ENCODE measurements at places on chromosomes 1 and 21.

GRCh38 chr1:160429125-160429561, 28.8 kb downstream of the VANGL2 start:
- DNase-seq = no peak

- DNase-seq = no peak
Measured at GRCh38 chr1:51950701-51951100, 39.8 kb downstream of the RAB3B start.

DNA sequence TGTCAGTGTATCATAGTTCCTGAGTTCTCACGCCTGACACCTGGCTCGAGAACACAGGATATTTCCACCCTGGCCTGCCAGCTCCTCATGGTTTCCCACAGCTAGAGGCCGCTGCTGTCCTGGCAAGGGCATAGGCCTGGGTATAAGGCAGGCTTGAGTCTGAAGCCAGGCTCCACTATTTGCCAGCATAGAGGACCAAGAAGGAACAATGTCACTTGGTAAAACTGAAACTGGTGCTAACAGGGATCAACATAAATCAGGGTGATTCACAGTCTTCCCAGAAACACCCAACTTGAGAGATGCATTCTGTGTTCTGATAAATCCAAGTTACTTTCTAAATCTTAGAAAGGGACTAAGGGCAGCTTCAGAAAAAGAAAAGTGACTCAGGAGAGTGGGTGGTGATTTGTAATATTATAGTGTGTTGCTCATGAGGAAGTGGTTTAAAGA, 6.9 kb upstream of the S100A2 start:
- peak; percentile 18 for DNase-seq

GRCh38 chr1:73948055-73948454, 249.9 kb downstream of the LRRIQ3 start:
- no peak for DNase-seq

DNA sequence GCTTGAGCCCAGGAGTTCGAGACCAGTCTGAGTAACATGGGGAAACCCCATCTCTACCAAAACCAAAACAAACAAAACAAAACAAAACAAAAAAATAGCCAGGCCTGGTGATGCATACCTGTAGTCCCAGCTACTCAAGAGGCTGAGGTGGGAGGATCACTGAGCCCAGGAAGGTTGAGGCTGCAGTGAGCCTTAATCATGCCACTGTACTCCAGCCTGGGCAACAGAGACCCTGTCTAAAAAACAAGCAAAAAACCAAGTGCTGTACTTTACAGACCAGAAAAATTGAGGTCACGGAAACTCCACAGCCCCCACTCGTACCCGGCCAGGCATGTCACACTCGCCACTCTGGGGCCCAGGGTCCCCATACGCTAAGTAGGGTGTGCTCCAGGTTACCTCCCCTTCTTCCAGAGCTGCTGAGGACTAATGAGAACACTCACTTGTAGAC, 22.9 kb downstream of the ATP2B4 start:
- no peak for DNase-seq

DNA sequence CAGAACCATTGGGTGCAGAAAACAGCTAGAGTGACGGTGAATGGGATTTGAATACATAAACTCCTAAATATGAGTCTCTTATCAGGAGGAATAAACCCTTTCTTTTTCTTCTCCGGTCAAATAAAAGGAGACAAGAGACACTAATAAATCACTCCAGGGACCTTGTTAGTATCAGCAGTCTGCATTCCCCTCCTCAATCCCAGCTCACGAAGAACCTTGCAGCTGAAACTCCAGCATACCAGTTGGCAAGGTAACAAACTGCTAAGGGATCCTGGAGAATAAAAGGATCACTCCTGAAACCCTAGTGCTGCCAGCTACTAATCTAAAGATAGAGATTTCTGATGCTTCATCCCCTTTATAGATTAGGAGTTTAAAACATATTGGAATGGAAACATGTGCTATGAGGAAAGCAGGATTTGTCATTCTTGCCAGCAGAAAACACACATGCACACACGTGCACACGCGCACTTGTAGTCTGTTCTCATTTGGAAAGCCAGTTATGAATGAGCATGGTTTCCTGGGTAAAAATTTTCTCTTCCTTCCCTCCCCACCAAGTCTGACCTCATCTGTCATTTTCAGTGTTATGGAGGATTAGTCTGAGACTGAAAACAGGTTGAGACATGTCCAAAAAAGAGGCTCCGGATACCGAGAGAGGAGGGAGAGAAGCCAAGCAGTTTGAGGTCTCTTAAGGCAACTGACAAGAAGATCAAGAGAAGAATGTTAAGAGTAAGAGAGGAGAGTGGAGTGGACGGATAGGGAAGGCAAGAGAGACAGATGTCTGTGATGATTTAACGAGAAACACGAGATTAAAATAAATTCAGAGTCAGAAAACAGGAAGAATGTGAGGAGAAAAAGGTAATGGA, 10.9 kb downstream of the IER5 start:
- DNase-seq = no peak

DNA sequence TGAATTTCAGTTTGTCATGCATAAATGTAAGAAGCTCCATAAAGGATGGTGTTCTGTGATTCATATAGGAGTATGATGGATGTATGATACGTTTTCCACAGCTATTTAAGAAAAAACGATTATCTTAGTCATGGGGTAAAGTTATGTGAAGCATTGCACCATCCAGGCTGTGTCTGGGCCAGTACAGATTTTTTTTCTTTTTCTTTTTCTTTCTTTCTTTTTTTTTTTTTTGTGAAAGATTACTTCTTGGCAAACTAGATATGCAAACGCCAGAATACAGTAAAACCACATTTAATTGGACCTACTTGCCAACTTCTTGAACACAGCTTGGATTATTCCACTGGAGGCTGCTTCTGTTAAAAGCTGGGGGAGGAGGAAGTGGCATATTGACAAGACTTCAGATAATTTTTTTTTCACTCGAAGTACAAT, 14.9 kb downstream of the ZBTB18 start:
- DNase-seq = no peak

GRCh38 chr1:5836776-5837440, 155.3 kb downstream of the NPHP4 start:
- no peak for DNase-seq

DNA sequence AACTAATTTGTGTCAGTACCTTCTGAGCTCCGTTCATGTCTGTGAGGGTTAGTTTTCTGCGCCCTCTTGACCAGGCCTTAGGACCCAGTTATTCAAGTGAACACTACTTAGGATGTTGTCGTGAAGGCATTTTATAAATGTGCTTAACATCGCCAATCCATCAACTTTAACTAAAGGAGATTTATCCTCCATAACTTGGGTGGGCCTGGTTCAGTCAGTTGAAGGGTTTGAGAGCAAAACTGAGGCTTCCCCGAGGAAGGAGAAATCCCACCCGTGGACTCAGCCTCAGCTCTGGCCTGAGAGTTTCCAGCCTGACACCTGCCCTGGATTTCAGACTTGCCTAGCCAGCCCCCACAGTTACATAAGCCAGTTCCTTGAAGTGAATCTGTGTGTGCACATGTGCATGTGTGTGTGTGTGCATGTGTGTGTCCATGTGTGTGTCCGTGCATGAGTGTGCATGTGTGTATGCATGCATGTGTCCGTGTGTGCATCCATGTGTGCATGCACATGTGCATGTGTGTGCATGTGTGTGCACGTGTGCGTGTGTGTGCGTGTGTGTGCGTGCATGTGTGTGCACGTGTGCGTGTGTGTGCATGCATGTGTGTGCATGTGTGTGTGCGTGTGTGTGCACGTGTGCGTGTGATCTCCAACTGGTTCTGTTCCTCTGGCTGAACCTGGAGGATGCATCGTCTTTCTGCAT, 62.1 kb upstream of the PDE9A start:
- DNase-seq = no peak

DNA sequence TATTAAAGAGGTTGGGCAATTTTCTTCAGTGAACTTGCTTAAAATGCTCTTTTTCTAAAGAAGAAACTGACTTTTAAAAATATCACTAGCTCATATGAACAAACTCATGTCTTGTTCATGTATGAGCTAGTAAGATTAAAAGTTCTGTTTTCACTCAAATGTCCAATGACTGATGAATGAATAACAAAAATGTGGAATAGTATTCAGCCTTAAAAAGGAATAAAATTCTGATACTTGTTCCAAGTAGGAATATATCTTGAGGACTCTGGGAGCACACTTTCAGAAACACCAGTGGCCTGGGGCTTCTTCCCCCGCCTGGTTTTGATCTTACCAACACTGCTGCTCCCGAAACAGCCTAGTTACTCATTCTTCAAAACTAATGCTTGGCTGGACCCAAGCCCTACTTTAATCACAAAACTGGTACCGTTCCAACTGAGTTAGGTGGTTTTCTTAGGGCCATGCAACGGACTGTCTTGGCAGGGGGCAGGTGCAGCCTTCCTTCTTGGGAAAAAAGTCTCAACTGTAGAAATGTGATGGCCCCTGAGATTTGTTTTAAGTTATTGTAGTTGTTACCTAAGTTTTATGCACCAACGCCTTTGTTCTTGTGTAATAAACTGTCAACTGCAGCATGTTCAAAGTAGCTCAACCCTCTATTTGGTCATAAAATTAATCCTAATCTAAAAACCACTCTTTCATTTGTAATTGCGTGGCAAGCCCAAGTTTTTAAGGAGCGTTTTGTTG, 116.0 kb downstream of the ETS2 start:
- no peak for DNase-seq

DNA sequence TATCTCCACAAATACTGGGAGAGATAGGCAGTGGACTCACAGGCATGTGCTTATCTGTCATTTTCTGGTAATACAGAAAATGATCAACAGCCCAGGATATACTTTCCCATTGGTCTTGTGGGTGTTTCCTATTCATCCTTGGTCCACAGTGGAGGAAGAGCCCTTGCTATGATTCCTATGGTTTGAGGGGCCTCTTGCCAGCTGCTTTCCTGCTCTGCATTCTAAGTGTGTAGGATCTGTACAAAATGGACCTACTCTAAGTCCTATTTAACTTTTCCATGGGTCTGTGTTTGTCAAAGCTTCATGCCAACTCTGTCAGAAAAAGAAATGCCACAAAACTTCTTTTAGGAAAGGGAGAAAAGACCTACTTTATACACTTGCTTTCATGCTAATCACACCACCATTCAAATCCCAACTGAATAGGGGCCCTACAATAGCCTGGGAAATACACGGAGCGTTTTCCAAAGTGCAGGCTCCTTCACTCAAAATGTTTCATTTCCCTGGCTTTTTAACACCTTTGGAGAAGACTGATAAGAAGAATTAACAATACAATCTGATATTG, 16.4 kb downstream of the PLPP3 start:
- no peak for DNase-seq

- DNase-seq = no peak
Measured at GRCh38 chr21:45739218-45740087, 95.9 kb downstream of the PCBP3 start.

- peak; percentile 73 for DNase-seq
Measured at GRCh38 chr1:24502709-24503058, at the start of gene RCAN3. Gene RCAN3 (plus strand): TSS chr1:24502836. CDS start chr1:24514373, 11,537 bp downstream.

DNA sequence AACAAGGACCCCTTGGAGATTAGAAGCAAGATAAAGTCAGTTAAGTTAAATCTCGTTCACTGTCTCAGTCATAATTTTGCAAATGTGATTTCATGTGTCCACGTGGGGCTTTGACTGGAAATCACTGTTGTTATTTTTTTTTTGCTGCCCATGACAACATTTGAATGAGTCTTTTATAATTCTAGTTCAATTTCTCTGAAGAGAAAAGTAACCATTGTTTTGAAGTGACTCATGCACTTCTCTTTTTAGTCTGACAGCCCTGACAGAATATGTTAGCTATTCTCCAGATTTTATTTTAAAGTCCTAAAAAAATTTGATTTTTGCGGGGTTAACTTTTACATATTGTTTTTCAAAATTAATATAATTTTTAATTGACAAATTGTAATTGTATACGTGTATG, 30.7 kb upstream of the NLRP3 start:
- DNase-seq = no peak

DNA sequence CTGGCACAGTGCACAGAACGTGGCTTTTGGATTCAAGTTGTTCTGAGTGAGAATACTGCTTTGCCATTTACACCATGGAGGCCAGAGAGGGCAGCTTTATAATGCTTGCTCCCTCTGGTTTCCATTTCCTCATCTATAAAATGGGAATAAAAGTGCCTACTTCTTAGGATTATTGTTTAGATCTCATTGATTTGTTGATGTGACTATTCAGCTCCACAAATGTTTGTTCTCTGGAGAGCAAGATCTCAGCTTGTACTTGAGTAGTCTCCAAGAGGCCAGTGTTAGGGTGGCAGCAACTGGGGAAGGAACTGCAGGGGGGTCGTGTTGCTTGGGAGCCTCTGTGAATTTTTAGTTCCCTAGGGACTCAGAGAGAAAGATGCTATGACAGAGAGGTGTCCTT, 55.2 kb downstream of the YARS1 start:
- no peak for DNase-seq

DNA sequence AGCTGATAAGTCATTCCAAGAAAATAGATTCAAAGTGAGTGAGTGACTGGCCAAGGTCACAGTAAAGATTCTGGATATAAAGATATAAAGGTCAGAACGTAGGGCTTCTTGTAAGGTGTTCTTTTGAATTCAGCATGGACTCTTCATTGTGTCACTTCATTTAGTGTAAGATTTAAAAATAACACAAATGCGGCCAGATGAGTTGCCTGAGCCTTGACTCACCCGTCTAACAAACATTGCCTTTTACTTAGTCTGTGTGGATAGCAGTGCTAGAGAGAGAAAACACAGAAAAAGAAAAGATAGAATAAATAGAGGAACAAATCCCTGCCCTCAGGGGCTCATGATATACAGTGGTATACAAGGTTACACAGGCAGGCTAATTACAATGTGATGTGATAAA, 223.4 kb downstream of the PLPP3 start:
- DNase-seq = no peak

DNA sequence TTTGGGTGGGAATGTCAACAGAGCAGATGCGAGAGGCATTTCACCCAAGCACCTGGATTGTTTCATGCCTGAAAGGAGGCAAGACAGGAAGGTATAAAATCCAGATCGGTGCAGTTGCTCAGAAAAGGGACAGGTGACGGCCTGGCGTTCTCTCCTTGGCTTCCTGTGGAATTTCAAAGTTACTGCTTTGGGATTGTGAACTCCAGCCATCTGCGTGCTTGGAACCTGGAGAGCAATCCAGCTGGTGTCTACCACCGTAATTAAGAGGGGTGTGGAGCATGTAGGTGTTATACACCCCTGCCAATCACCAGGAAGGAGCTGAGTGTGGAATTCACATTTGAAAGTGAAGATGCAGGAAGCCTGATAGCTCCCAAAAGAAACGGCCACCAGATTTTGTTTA, 286.1 kb downstream of the KIF26B start:
- DNase-seq = no peak

DNA sequence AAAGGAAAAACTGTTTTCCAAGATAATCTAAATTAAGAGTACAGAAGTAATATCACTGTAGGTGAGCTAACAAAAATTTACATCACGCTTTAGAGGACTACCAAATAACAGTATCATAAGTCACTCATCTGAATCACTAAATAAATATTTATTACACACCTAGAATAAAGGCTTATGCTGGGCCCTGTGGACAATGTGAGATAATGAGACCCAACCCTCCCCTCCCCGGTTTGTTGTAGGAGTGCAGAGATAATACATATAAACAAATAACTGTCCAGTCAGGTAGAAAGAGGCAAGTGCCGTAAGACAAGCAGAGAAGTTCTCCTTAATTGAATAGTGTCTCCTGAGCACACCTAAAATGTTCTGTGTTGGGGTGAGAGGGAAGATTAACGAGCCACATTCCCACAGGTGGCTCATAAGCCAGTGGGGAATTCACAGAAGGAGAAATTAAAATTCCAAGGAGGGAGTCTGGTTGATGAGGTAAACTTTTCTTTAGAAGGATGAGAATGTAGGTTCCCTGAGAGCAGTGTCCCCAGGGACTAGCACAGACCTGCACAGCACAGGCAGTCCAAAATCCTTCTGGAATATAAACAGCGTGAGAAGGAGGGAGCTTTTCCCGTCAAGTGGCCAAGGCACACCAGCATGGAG, 241.4 kb downstream of the NFIA start:
- no peak for DNase-seq

All from stimulated activated CD8-positive, alpha-beta memory T cell treated with anti-CD3 and anti-CD28 coated beads, Interleukin-4, amount 100 ng/mL, for 1 hour (primary cell).